HS-27A (cell line): ENCODE measurements at places on chromosomes 12 and 14.

GRCh38 chr12:122819209-122819785, 16.0 kb upstream of the HIP1R start:
- no peak for DNase-seq

DNA sequence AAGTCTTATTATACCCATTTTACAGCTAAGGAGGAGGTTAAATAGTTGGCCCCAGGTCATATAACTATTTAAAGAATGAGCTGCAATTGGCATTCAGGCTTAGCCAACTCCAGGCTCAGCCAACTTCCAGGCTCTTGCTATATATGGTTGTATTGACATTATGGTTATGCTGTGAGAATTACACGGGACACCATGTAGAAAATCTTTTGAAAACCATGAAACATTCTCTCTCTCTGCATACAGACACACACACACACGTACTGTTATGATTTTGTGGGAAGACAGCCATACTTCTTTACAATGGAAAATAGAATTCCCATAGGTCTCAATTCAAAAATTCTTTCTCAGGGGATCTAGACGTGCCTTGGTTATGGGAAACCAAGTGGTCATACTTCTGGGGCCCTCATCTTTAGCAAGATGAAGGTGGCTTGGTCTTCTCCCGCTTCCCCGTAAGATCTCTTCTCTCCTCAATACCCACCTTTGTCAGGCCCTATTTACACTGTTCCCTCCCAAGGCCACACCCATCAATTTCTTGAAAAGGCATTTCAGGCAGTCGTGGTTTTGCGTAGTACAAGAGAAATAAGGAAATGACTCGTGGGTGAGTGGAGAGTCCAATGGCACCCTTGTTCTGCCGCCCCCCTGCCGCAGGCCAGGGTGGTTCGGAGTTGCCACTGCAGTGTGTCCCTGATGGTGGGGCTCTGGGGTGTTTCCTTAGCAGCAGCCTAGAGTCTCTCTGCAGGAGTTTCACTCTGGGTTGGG, 10.0 kb upstream of the GPRC5A start:
- DNase-seq, result no peak

DNA sequence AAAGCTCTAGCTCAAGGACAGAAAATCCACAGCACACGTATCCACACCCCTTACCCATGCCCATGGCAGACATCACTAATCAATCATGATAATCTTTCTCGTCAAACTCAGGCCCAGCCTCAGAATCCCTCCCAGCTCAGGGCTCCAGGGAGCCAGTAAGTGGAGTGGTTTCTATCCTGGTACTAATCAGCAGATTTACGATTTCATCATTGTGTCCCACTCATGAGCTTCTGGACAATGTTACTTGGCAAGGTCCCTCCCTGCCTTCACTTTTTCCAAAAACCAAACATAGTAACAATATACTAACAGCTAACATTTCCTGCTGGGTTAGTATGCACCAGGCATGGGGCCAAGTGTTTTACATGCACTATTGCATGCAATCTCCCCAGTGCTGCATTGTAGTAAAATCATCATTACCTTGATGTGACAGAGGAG, 45.8 kb upstream of the NCOR2 start:
- DNase-seq, result no peak

DNA sequence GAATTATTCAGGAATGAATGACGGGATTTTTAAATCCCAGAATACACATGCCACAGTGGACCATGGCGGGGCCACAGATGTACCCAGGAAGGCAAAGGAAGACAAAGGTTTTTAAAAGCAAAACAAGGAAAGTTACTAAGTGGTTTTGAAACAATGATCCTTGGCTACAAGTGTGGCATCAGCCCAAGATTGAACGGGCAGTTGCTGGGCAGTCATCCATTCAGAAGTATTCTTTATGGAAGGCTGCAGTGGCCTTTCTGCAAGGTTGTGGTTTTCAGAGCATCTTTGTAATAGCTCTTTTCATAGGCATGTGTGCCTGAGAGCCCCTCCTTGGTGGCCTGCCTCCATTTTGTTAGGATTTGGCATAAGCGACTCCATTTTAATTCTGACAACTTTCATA, 13.4 kb upstream of the IFI27 start:
- no peak for DNase-seq

GRCh38 chr14:40386433-40386832, 954.2 kb upstream of the FBXO33 start:
- DNase-seq, result no peak

GRCh38 chr12:267581-268482, 5.2 kb upstream of the SLC6A13 start:
- DNase-seq, result no peak

DNA sequence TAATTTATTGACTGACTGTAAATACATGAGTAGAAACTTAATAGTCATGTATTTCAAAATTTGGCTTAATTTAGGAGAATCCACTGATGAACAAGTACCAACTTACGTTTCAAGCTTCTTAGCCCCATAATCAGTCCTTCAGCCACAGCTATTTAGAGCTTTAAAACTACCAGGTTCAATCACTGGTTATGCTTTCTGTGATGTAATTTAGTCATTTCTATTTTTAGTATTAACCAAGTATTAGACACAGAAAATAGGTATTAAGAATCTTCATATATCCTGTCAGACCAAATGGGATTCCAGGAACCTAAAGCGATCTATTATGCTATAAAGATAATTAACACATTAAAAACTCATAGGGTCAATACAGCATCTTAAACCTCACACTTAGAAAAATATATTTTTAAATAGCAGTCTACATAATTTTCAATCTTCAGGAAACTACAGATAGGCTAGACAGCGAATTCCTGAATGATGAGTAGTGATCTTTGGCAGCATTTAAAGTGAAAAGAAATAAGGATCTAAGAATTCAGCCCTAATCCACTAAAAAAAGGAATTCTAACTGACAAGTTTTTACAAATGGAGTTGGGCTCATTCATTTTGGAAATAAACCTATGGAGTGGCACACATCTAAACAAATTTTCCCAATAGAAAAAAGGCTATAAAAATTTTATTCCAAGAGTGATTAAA, 51.5 kb downstream of the ZC3H14 start:
- peak; percentile 68 for DNase-seq

- peak; percentile 83 for DNase-seq
These were observed 177.1 kb upstream of the SLC38A2 start for GRCh38 chr12:46549527-46550265.

- no peak for DNase-seq
These were observed 18.3 kb downstream of the TMEM106C start for GRCh38 chr12:47981496-47982260.

GRCh38 chr14:30054201-30054600, 126.6 kb upstream of the PRKD1 start:
- no peak for DNase-seq
